ENCODE measurements at places on chromosomes 11 and 22.

DNA sequence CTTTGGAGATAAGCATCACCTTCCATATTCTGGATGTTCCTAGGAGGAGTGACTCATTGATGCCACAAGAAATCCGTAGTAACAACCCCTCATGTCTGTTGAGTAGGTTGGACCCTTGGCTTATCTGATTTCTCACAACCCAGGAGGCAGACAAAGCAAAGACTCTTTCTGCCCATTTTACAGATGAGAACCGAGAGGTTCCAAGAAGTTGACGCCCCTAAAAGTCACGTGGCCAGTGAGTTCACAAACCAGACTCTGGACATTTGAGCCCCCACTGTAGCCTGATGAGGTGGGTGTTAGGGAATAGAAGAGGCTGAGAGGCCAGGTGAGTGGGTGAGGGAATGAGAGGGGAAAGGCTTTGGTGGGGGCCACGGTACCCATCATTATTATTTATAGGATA, 70.3 kb downstream of the TSPAN18 start:
- no peak for DNase-seq

GRCh38 chr22:17205432-17205831, 13.8 kb downstream of the ADA2 start:
- DNase-seq = no peak

DNA sequence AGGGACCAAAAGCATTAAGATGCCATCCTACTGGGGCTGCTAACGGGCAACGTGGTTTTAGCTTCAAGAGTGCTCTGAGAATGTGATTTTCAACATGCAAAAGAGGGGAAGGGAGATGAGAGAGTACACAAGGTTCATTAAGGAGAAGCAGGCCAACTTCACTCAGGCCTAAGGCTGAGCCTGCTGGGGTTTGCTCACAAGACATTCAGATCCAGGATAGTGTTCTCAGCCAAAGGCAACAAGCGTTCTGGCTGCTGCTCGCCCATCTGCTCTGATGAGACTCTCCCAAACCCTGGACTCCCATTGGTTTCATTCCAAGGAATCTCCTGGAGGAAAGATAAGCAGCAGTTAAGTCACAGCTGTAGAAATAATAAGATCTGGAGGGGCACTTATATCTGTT, 23.6 kb upstream of the UPB1 start:
- DNase-seq = no peak

- DNase-seq = no peak
These were observed 106.3 kb upstream of the PITPNB start for GRCh38 chr22:28025333-28025732.

DNA sequence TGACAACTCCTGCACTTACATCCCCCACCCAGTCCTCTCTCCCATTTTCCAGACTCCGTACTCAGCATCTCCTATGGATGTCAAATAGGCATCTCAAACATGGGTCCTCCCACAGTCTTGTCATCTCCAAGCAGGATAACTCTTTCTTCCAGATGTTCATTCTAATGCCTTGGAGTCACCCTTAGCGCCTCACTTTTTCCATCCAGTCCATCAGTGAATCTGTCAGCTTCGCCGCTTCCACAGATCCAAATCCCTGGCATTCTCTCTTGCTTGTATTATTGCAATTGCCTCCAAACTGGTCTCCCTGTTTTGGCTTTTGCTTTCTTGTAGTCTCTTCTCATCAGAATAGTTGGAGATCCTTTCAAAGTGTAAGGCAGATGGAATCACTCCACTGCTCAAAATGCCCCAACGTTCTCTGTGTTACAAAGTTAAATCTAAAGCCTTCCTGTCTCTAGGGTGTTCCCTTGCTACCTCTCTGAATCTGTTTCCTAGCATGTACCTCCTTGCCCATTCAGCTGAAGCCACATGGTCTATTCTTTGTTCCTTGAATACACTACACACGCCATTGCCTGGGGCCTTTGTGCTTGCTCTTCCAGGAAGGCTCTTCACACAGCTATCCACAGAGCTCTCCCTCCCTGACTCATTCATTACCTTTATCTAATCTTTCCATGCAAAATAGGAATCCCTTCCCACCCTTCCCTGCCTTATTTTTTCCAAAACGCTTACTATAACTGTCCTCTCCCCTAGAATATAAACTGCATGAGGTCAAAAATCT, 64.8 kb downstream of the UBASH3B start:
- DNase-seq = no peak

GRCh38 chr22:35728639-35729308, 11.1 kb downstream of the APOL5 start:
- DNase-seq = no peak

- DNase-seq = no peak
These were observed 199.2 kb downstream of the RAB38 start for GRCh38 chr11:87976009-87976408.

DNA sequence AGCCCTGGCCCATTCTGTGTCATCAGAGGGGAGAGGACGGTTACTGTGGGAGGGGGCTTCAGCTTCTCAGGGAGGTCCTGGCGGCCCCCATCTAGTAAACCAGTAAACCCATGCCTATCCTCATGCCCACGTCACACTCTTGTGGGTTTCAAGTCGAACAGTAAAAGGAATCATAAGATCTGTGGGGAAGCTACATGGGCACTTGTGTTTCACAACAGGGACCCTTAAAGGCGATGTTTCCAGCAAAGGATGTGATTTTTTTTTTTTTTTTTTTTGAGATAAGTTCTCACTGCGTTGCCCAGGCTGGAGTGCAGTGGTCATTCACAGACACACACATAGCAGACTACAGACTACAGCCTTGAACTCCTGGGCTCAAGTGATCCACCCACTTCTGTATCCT, 9.2 kb upstream of the PARVG start:
- DNase-seq = no peak

- DNase-seq = no peak
These were observed 82.5 kb downstream of the C22orf31 start for GRCh38 chr22:28978863-28979796.

- no peak for DNase-seq
These were observed 261.1 kb downstream of the SBF2 start for GRCh38 chr11:10032935-10033334.

- no peak for DNase-seq
These were observed 282.1 kb downstream of the INSC start for GRCh38 chr11:15396778-15397177.

- DNase-seq = peak; percentile 60
These were observed 65.0 kb upstream of the TMEM45B start for GRCh38 chr11:129750343-129751292.

GRCh38 chr11:43751726-43752125, 71.2 kb downstream of the HSD17B12 start:
- no peak for DNase-seq

GRCh38 chr22:30212363-30212995, 34.1 kb downstream of the LIF start:
- no peak for DNase-seq

DNA sequence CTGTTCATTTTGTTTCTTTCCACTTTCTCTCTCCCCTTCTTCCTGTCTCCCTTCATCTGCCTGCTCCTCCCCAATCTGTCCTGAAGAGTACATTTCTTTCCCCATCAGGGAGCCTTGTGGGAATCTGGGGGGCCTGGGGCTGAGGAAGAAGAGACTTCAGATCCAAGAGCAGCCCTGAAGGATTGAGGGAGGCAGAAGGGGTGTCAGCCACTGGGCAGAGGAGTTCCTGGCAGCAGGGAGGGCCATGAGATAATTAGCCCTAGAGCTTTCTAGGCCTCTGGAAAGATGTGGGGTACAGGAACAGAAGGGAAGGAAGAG, 24.4 kb upstream of the OAF start:
- DNase-seq = no peak

DNA sequence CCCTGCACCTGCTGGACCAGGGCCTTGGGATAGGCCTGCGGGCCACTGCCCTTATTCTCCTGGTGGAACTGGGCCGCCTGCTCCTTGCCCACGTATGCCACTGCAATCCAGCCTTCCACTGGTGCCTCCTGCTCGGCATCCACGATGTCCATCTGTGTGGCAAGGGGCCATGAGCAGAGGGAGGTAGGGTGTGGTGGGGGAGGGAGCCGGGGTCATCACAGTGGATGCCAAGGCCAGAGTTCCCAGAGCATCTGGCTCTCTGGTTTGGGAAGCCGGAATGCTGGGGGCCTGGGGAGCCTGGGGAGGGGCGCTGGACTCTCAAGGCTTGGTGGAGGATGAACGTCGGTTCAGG, 627 bp downstream of the RNF215 start:
- no peak for DNase-seq

- no peak for DNase-seq
These were observed 317.9 kb downstream of the TMEM135 start for GRCh38 chr11:87355596-87355995.

DNA sequence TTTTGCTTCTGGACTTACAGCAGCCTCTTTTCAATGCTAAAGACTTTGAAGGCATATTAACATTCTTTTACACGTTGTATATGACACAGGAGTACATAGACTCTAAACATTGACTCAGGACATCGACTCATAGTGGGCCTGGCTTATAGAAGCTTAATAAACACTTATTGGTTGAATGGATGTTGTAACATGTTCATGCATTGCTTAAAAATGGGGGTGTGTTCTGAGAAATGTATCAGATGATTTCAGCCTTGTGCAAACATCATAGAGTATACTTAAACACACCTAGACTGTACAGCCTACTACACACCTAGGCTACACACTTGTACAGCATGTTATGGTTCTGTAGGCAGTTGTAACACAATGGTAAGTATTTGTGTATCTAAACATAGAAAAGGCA, 17.9 kb downstream of the TTC17 start:
- no peak for DNase-seq

GRCh38 chr11:44684859-44685281, 41.9 kb upstream of the TSPAN18 start:
- DNase-seq = no peak

DNA sequence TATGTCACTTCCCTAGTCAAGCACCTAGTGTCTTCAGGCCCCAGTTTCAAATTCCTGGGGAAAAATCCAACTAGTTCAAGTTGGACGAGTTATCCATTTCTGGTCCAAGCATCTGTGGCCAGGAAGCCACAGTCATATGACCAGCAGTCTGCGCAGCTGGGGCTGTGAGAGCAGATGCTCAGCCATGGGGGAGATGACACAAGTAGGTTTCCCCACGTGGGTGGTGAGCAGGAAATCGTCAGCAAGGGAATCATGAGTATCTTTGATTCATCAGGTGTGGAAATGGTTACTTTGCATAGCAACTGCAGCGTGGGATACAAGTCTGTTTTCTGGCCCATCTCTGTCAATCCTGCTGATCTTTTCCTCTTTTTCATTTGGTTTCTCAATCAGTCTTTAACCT, 185.3 kb downstream of the C11orf91 start:
- DNase-seq = no peak

GRCh38 chr11:2316169-2316962, 14.6 kb downstream of the TSPAN32 start:
- DNase-seq = no peak

DNA sequence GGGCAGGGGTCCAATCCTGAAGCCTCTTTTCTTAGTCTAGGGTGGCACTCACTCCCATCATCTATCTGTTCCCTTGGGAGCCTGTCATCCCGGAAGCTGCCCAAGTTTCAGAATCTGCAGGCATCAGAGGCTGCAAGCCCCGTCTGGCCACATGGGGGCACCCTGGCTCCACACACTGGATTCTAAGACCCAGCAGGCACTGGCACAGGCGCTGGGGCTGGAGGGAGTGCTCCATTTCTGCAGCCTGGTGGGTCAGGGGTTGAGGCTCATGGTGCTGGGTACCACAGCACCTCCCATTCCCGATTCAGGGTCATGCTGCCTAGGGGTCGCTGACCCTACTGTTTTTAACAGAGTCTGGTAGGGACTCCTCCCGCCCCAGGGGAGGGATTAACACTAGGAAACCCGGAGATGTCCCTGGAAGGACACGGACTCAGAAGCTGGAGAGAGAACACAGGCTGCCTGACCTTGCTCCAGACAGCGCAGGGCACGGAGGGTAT, 243.9 kb upstream of the SYN3 start:
- DNase-seq = peak; percentile 51

DNA sequence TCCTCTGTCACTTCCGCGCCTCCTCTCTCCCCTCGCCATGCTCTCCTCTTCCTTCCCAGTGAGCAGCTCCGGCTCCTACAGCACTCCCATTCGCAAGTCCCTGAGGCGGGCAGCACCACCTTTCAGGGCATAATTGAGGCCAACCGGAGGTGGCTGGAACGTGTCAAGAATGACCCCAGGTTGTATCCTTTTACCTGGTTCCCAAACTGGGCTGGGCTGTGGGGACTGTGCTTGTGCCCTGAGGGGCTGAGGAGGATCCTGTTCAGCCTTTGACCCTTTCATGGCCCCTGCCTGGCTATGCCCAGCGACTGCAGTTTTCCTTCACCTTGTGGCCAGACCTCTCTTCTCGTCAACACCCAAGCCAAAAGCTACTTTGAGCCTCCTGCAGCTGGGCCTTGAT, 84.1 kb downstream of the CEP164 start:
- no peak for DNase-seq

GRCh38 chr22:31120642-31121041, 2.1 kb upstream of the INPP5J start:
- DNase-seq = no peak

DNA sequence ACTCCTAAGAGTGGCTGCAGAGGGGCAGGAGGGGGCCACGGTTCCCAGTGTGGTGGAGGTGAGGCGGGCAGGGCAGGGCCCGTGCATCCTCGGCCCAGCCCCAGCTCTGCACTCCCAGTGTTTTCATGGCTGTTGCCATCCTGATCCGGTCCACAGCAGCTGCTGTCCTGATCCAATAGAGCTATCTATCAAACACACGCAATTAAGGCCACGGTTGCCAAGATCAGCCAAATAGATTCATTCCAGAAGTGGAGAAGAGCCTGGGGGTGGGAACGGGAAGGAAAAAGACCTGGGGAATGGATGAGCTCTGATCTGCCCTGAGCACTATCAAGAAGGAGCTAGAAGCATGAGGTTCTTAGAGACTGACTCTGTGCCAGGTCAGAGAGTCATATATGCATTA, 160.9 kb upstream of the SYT13 start:
- no peak for DNase-seq

DNA sequence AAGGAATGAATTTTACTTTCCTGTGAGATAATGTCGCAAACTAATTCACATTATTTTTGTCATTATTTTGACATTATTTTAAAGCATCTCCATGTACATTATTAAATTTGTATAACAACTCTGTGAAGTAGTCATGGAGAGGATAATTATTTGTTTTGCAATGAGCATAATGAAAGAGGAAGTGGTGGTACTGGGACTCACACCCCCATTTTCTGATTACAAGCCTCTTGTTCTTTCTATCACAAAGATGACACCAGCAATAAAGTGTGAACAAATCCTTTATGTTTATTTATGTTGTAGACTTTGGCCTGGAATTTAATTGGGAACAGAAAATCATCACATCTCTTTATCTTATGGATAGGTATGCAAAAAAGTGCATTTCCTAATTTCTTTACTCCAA, 522.6 kb downstream of the TMEM135 start:
- no peak for DNase-seq

DNA sequence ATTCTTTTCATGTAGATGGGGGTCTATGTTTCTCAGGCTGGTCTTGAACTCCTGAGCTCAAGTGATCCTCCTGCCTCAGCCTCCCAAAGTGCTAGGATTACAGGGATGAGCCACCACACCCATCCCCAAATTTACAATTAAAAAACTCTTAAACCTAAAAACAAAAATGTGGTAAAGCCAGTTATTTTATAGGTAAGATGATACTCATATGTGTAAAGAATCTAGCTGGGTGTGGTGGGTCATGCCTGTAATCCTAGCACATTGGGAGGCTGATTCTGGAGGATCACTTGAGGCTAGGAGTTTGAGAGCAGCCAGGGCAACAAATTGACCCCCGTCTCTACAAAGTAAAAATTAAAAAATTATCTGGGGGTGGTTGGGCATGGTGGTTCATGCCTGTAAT, 4.0 kb upstream of the RBM14 start:
- no peak for DNase-seq

- DNase-seq = no peak
These were observed 35.9 kb downstream of the APOL1 start for GRCh38 chr22:36288571-36289405.

- no peak for DNase-seq
These were observed 33.1 kb upstream of the PICALM start for GRCh38 chr11:86101941-86102407.
